ENCODE measurements at places on chromosomes 1 and 21.

DNA sequence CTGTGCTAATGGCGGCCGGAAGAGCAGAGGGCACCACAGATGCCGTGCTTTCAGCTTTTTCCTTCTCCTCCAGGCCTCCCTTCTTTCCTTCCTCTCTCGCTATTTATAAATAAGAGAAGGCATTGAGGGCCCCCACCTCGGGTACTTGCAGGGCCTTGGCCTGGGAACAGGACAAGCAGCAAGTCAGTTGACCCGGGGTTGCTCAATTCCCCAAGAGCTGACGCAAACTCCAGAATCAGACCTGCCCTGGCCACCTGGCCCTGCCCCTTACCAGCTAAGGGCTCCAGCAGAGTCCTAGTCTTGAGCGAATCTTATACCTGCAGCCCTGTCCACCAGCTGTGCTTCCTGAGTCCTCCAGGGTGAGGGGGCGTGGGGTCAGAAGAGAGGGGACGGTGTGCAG, 13.5 kb downstream of the TNFRSF1B start:
- DNase-seq, result no peak

DNA sequence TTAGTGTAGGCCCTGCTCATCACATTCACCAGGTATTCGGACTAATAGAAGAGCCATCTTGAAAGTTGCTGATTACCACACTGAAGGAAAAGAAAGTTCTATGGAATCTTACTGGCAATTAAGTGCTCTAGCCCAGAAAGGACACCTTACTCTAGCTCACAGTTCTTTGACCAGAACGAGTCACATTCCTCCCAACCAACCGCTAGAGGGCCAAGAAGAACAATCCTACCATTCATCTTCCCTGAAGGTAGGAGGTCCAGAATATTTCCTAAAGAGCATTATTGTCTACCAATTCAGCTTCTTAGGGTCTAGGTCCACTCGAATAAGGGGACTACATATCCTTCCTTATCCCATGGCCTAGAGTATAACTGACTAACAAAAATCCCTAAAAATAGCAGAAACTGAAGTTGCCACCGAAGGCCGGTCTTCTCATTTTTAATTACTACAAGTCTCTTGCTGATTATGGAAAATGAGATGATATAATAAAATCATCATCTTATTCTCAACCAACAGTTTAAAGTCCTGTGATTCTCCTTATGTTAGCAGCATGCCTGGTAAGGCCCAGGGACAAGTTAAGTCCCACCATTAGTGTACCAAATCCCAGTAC, 2.7 kb upstream of the FMO1 start:
- DNase-seq, result no peak

GRCh38 chr1:110220324-110220723, 10.2 kb downstream of the KCNC4 start:
- no peak for DNase-seq

- DNase-seq, result no peak
These were observed 502.9 kb upstream of the ZRANB2 start for GRCh38 chr1:71583756-71584155.

- DNase-seq, result no peak
These were observed 191.2 kb upstream of the GREM2 start for GRCh38 chr1:240803151-240803550.

DNA sequence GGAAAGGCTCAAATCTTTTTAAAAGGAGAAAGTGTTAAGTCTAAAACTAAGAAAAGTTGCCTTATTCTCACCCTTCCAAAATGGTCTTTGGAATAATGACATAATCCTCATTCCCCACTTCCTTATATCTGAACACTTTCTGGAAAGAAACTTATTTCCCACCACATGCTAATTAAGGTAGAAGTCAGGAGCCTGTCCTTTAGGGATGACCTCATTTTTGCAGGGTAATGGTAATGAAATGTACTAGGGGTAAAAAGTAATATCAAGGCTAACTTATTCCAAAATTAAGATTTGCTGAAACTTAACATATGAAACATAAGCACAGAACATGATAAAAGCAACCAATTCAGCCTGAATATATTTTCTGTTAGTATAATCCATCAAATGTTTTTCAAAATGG, 29.4 kb upstream of the C1orf185 start:
- no peak for DNase-seq

GRCh38 chr21:36113647-36114428, 21.0 kb upstream of the CBR3 start:
- no peak for DNase-seq

DNA sequence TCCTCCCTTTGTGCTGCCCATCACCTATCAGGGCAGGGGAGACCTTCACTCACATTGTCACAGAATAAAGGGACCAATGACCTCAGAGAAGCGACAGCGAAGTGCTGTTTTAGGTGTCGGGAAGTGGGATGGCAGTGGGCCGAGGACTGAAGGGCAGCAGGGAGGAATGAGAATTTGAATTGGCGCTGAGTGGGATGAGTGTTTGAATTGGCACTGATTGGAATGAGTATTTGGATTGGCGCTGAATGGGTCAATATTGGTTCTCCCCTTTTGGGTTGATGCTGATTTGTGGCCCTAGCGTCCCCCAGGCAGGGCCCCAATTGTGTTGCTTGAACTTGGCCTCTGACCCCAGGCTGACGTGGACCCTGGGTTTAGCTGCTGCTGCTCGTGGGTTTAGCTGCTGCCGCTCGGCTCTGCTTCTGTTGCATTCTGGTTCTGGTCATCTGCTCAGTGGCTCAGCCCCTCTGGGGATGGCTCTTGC, 12.4 kb upstream of the UMODL1 start:
- no peak for DNase-seq

DNA sequence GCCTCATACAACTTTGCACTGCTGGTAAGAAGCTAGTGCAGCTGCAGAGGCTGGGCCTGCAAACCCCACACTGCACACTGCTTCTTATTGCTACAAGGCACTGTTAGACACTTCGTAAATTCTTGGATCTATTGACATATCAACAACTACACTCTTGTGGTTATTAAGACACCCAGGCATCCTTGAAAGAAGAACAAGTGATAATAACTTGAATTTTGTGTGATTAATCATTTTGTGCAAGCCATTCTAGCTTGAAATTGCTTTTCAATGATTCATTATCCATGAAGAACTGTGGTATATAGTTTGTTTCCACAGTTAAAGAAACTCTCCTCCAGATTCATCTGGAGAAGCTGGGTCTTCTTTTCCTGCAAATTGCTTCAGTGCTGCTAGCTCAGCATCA, 33.7 kb upstream of the IFI44L start:
- no peak for DNase-seq

GRCh38 chr1:227416156-227416830, 98.0 kb upstream of the CDC42BPA start:
- no peak for DNase-seq

GRCh38 chr1:23742670-23743286, 493 bp upstream of the ELOA start:
- DNase-seq, result no peak

DNA sequence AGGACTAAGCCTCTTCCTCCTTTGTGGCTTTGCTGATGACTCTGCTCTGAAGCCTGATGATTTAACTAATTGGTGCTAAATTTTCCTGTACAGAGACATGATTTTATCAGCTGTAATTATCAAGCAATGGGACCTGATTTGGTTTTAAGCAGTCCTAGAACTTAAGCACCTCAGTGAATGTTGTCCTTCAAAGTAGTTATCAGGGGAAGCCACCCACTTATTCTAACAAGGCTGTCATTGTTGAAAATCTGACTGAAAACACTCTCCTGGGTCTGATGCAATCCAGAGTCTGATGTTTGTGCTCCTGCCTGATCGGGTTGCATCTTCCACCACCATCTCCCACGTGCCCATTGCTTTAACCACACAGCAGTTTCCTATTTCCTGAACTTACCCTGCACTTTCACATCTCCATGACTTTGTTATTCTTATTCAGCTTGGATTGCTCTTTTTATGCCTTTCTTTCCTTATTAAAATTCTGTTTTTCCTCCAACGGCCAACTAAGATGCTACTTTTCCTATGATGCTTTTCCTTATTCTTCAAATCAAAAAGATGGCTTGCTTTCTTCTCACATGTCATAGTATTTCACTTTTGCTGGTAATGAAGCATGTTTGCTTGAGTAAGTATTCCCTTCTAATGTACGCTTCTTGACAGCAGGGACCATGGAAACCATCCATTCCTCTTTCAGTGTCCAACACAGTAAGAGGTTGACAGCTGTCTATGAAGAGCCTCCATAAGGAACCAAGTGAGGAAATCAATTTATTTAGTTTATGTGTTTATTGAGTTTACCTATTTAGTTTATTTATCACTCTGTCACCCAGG, 55.0 kb downstream of the S1PR1 start:
- no peak for DNase-seq

DNA sequence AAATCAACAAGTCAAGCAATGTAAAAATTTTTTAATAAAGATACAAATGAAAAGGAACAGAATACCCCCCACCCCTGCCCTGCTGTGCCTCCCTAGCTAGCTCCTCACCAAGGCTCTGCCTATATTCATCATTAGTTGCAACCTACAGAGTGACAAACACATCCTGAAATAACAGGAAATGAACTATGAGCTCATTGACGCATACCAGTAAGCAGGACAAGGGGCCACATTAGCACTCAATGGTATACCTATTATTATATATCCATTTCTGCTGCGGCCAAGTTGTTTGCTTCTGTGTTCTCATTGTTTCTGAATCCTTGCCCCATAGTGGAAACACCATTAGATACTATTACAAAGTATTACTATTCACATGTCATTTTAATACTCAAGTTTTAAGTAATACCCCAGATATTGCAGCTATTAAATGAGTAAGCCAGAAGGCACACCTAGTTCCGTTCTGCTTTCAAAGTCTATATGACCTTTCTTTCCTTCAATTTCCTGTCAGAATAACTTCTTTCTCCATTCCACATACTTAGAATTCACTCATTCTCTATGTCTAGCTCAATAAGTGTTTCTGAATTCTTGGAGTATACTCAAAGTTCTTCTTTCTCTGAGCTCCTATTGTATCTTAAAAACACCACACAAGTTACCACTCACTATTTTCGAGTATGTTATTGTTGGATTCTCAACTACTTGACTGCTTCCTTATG, 1214.9 kb downstream of the PLA2G4A start:
- no peak for DNase-seq

- no peak for DNase-seq
These were observed 94.1 kb downstream of the ABCA4 start for GRCh38 chr1:94026619-94027380.

DNA sequence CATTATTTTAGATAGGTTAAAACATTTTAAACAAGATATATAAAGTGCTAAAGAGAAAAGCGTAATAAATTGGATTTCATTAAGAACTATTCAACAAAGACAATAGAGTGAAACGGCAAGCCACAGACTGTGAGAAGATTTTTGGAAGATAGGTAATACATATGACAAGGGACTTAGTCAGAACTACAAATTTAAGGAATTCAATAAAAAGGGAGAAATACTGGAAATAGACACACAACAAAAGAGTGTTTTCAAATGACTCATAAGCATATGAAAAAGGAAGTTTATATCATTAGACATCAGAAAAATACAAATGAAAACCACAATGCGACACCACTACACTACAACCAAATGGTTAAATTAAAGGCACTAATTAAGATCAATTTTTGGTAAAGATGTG, 90.5 kb downstream of the GDAP2 start:
- DNase-seq, result no peak

DNA sequence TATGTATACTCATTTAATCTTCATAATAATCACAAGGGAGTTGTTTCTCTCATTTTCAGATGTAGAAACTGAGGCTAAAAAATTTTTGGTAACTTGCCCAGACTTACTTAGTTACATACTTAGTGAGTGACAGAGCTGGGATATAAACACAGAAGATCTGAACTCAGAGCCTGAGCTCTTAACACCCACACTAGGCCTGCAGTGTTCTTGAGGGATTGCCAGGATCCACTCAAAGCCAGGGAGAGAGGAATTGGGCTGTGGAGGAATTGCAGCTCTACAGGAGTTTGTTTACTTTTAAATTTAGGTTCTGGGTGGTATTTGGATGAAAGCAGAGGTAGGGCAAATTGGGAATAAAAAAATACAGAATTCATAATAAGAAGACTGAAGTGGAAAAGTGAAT, 515.1 kb upstream of the PLXNA2 start:
- no peak for DNase-seq

DNA sequence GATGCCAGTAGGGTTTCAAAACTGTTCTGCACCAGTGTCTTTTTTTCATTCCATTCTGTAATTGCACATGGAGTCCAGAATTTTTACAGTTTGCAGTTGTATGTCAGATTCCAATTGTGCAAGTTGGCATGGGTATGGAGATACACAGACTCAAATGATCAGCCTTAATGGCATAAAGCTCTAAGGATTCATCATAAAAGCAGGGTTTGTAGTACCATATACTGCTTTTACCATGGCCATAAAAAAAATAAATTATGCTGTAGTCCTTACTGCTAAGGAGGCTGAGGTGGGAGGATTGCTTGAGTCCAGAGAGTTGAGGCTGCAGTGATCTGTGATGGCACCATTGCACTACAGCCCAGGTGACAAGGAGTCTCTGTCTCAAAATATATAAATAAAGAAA, 10.3 kb downstream of the MTARC1 start:
- DNase-seq, result no peak

GRCh38 chr21:18245464-18245967, 883 bp downstream of the CHODL start:
- no peak for DNase-seq

DNA sequence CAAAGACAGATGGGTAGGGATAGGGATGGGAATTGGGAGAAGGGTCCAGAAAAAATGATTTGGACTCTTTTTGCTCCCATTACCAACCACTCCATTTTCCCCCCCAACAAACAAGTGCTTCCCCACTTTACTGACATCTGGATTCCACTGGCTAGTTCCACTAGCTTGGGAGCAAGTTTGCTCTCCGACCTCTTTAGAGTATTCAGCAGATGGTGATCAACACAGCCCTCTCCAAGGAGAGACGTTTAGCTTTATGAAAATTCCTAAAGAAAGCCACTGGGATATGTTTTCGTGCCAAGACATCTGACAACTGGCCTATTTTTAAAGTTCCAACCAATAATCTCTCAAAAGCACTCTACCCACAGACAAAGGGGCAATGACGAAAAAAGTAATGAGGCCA, 50.3 kb downstream of the ITPKB start:
- DNase-seq, result no peak

DNA sequence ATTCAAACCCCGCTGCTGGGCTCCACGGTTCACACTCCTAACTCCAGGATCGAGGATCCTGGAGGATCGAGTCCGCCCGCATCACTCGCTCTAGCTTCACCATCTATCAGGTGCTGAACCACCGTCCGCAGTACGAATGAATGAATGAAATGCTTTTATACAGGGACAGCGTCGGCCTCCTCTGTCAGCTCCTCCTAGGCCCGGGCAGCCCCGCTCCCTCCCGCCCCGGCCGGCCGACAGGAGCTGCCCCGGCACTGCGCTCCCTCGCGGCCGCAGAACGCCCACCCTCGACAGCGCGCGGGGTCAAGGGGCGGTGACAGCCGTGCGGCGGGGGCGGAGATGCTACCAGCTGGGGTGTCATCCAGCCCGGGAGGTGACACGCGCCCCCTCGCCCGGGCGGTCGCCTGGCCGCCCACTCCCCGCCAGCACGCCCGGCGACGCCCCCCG, 520 bp downstream of the ZBTB17 start:
- no peak for DNase-seq

- no peak for DNase-seq
These were observed 139.7 kb downstream of the CYYR1 start for GRCh38 chr21:26433386-26433785.
